ENCODE measurements at places on chromosomes 7 and 10.

GRCh38 chr7:22868509-22868908 is 45.9 kb upstream of the TOMM7 start:
- DNase-seq = no peak

DNA sequence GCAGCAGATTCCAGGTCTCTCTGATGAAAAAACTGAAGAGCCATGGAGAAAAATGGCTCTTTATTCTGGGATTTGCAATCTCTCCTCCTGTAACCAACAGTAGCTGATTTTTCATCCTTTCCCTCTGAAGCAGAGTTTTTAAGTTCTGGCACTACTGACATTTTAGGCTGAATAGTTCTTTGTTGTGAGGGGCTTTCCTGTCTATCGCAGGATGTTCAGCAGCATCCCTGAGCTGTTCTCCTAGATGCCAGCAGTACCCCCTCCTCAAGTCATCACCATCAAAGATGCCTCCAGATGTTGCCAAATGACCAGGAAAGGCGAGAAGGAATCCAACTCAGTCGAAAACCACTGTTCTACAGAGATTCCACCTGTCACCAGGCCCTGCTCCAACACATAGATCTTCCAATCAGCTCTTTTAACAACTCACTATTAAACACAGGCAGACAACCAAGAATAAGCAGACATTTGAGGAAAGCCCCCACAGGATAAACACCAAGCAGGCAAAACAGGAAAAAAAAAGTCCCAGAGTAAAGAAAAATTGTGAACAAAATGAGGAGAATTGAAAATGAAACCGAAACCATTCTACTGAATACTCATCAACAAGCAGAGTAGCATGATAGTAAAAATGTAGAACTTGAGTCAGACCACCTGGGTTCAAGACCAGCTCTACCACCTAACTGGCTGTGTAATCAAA is 124.8 kb downstream of the MPP7 start:
- DNase-seq = no peak

DNA sequence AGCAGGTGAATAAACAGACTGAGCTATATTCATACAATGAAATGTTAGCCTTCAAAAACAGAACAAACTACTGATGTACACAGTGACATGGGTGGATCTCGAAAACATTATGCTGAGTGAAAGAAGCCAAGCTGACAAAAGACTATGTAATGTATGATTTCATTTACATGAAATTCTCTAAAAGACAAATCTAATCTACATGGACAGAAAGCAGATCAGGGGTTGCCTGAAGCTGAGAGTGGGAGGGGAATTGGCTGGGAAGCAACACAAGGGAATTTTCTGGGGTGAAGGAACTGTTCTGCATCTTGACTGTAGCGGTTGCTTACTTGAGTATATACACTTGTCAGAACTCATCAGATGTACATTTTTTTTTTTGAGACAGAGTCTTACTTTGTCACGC is 121.7 kb upstream of the SVIL start:
- DNase-seq = no peak

DNA sequence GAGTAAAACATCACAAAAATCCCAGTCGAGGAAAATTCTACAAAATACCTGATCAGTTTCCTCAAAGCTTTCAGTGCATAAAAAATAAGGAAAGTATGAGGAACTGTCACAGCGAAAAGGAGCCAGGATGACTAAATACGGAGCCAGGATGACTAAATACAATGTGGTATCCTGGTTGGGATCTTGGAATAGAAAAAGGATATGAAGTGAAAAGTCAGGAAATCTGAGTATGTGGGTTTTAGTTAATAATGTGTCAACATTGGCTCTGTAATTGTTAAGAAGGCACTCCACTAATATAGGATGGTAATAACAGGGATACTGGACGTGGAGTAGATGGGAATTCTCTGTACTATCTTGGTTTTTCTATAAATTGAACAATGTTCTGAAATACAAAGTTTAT is 175.5 kb downstream of the SUGCT start:
- DNase-seq = no peak

GRCh38 chr10:121510201-121510771 is 88.0 kb downstream of the FGFR2 start:
- DNase-seq = no peak

Measured in anterior cingulate cortex (tissue), 58 donors.